ENCODE measurements at places on chromosomes 4 and X.

GRCh38 chr4:1253831-1254230, 4.9 kb upstream of the CTBP1 start:
- DNase-seq: no peak

- DNase-seq: no peak
Measured at GRCh38 chrX:37666516-37666915, 19.1 kb upstream of the XK start.

DNA sequence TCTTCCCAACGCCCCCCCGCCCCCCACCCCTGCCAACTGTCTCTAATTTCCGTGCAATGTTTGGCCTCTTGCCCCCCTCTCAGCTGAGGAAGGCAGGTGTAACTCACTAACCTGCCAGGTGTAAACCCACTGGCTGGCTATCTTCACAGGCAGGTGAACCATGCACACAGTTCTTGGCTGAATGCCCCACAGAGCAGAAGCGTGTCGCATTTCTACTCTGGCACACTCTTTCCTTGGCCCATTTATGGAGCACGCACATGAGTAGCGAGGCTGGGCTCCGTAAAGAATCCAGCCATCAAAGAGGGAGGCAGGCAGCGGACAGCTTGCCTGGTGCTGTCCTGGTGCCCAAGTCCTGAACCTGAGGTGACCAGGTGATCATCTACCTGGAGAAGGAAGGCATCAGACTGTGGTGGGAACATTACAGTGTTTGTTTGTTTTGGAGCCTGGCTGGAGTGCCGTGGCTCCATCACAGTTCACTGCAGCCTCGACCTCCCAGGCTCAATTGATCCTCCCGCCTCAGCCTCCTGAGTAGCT, 39.2 kb upstream of the CRMP1 start:
- peak; percentile 92 for DNase-seq

GRCh38 chrX:152165033-152165743, 26.8 kb upstream of the MAGEA10 start:
- DNase-seq: no peak

DNA sequence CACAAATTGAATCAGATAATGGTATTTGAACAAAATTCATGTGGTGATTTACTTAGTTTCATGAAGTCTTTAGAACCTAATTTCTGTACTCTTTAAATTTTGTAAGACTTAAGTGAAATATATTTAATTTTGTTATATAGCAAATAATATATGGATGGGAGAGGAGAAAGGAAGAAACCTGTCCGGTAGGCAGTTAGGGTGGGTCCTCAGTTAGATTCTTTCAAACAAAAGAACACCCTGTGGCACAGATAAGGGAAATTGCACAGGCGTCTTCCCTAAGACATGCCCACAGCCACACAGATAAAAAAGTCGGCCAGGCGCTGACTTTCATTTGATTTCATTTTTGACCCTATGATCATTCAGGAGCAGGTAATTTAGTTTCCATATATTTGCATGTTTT, 25.1 kb upstream of the CTSO start:
- no peak for DNase-seq

DNA sequence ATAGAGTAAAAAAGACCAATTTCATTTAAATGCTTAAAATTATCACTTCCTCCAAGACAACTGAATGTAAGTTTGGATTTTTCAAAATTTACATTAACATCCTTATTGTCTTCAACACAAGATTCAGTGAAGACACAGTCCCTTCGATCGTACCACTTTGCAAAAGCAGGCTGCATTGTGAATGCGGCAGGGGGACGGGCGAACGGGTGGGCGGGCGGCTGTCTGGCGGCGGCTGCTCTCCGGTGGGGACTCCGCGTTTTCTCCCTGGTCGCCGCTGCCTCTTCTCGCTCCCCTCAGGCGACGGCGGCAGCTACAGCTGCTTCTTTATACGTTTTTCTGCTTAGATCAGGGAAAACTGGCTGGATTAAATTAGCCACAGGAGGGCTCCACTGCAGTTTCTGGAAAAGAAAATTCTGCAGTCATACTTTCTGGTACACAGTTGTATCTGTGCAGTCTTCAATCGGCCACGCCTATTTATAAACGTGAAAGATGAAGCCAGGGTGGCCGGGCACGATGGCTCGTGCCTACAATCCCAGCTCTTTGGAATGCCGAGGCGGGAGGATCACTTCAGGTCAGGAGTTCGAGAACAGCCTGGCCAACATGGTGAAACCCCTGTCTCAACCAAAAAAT, 33.9 kb upstream of the HPF1 start:
- DNase-seq: peak; percentile 79

- no peak for DNase-seq
Measured at GRCh38 chr4:76570141-76570973, 135.3 kb downstream of the SHROOM3 start.

GRCh38 chr4:13584481-13584880, 40.2 kb upstream of the NKX3-2 start:
- DNase-seq: no peak

DNA sequence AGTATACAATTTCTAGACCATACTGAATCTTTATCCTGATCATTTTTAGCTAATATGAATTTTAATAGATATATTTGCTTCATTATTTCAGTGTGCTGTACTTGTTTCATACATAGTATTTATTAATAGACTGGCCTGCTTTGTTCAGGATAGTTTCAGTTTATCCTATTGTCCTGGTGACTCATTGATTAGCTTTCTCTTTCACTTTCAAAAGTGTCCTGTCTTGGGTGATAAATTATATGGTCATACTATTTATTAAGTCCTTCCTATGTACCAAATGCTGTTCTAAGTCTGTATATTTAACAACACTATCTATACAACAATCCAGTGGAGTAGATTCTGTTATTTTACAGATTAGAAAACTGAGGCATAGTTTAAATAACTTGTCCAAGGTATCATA, 153.8 kb upstream of the RAPGEF2 start:
- DNase-seq: no peak

GRCh38 chrX:120517936-120518335, 42.8 kb downstream of the CUL4B start:
- DNase-seq: no peak

DNA sequence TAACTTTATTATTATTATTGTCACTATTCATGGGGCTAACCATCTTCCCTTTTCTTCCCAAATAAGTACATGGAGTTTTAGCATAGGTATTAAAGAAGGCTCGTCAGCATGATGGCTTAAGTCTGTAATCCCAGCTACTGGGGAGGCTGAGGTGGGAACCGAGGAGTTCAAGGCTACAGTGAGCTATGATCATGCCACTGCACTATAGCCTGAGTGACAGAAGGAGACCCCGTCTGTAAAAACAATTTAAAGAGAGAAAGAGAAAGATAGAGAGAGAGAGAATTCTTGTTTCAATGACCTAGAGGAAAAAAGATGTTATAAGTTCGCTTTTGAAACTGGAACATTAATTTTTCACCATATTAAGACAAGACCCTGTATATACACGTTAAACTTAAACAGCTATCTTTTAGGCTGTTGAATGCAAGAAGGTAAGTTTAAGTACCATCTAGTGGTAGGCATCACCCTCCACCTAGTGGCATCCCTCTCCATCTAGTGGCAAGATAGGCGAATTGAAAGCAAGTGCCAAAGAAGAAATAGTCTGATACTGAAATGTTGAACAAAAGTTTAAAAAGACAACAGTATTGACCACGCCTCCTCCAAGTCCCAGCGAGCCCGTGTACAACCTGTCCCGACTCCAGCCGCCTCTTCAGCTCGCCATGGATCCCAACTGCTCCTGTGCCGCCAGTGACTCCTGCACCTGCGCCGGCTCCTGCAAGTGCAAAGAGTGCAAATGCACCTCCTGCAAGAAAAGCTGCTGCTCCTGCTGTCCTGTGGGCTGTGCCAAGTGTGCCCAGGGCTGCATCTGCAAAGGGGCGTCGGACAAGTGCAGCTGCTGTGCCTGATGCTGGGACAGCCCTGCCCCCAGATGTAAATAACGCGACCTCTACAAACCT, 26.0 kb upstream of the YTHDC1 start:
- DNase-seq: peak; percentile 3

All from NCI-H1105 treated with DMSO at 0.1 percent for 48 hours (cell line).